ENCODE measurements at places on chromosomes 5 and 9.

DNA sequence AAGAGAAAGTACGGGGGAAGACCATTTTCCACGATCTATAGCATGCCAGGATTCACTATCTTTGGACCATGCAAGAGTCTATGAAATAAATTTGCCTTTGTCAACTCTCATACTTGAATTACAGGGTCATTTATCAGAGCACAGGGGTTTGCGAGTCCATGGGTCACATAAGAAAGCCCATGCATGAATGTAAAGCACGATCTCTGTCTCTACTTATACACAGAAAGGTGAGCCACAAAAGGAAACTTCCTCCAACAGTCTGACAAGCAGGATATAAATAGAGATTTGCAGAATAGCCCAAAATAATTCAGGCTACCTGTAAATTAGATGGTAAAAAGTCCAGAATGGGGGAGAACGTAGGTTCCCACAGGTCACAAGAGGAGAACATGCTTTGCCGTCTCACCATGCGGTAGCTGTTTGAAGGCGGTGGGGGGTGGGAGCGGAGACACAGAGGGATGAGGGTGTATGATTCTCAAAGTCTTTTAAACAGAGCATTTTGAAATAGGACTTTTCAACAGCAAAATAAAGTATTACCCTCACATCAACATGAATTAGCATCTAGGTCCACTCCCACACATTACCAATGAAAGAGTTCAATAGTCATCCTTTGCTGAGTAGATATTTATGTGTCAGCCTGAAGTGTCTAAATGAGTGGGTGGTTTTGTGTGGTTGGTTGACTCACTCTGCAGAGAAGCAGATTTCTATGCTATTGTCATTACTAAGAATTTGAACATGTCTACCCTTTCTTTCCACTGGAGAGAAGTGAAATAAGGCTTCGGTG is 279.7 kb downstream of the EBF1 start:
- no peak for DNase-seq

- DNase-seq: peak; percentile 95
Observed at GRCh38 chr9:131739959-131740648, at the start of gene RAPGEF1. Gene RAPGEF1 (minus strand): TSS chr9:131740076. CDS start chr9:131739830, 246 bp downstream.

- no peak for DNase-seq
Observed at GRCh38 chr5:96297867-96298266, 135.2 kb downstream of the PCSK1 start.

DNA sequence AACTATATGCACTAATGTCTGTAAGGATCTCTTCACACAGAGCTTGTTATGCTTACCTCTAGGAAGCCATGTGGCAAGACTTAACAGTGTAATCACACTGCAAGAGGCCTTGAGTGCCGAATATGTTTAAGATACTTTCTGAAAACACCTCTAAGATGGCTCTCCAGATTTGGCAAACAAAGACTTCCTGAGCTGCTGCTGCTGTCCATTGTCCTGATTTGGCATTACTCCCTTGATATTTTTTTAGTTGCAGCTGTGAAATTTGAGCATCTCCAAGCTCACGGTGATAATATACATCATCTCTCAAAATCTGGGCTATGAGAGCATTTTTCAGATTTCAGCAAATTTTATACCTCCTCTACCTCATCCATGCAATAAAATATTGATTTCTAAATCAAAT is 384.5 kb upstream of the CDH6 start:
- no peak for DNase-seq

DNA sequence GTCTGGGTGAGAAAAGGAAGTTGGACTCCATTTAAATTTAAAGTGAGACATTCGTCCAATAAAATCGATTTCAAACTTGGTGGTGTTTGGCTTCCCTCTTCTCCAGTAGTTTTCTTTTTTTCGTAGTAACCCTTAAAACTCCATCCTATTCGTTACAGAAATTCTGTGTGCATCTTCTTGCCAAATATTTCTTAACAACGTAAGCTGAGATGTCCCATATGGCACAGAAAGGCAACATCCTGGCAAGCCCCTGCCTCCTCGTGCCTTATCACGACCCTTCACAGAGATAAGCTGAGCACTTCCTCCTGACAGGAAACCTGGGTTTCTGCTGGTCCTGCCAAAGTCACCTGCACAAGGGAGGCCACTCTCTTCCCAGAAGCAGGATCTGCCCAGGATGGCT is 11.8 kb upstream of the ADAMTS2 start:
- no peak for DNase-seq

DNA sequence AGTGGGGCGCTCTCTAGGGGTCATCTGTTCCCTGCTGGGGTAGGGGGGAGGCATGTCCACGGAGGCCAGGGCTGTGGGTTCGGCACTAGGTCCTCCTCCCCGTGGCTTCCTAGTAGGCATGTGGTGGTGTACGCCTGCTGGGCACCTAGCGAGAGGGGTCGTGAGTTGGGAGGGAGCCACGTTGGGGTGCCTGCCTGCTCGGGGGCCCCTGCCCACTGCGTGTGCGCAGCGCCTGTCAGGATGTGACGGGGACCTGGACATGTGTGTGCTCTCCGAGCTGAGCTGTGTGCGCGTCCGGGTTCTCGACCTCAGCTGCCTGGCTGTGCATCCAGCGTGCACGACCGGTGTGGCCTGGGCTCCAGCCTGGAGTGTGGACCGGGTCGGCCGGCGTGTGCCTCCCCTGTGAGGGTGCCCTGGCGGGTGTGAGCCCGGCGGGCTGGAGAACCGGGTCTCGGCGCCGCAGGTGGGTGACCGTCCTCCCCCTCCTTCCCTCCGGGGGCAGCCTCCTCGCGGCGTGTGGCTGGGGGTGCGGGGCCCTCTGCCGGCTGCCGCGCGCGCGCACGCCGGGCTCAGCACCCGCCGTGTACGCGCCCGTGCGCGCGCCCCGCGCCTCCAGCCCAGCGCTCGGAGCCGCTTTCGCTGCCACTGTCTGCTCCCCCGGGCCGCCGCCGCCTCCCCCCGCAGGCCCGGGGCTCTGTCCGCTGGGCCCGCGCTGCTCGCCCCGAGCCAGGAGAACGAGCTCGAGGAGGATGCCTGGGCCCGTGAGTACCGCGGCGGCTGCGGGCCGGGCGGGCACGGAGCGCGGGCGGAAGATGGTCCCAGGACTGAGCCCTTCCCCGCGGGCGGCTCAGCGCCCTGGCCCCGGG is at the start of gene PRR7:
PRR7 (plus strand) TSS at position 615 of the 866 bp plus-strand sequence. CDS start 8,254 bp downstream, outside the sequence.
- DNase-seq: peak; percentile 90

DNA sequence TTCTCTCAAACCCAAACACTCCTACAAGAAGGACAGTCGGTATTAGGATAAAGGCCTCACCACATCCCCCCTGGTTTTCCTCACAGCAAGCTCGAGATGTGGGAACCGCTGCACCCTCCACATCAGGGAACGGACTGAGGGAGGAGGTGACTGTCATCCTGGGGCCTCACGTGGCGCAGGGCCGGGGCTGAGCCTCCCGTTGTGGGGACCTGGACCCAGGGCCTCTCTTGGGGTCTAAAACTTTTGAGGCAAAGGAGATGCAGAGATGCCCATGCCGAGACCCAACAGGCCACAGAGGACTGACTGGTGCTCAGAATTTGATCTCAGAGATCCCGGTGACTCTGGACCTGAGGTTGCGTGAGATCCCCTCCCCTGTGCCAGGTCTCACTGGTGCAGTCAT is 72.7 kb downstream of the MRPL36 start:
- DNase-seq: peak; percentile 59

DNA sequence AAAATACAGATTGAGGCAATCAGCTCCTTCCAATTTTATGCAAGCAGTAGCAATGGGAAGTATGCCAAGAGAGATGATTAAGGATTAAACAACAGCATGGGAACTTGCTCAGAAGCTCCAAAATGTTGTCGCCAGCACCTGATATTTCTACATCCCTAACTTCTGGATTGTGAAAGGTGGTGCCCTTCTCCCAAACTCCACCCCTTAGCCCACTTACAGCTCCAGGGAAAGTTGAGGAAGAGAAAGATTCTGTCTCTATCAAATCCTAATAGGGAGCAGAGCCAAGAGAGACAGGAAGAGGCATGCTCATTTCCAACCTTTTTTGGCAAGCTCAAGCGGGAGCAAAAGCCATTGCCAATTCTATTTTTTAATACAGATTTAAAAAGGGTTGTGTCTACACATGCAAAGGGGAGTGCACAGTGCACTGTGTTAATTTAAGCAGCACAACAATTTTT is 92.4 kb upstream of the NR3C1 start:
- no peak for DNase-seq

DNA sequence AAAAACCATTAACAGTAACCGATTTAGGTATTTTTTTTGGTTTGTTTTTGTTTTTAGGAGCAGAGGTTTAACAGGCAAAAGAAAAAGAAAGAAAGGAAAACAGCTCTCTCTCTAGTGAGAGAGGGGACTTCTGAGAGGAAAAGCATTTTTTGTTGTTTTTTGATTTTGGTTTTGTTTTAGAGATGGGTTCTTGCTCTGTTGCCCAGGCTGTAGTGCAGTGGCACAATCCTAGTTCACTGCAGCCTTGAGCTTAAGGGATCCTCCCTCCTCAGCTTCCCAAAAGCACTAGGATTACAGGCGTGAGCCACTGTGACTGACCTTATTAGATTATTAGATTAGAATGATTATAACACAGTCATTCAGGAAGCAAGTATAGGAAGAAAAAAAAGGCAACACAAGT is 10.1 kb downstream of the USP20 start:
- no peak for DNase-seq

- DNase-seq: no peak
Observed at GRCh38 chr9:125496313-125496834, 210.6 kb downstream of the MAPKAP1 start.

GRCh38 chr5:170971-171800 is 20.1 kb upstream of the LRRC14B start:
- DNase-seq: peak; percentile 57

DNA sequence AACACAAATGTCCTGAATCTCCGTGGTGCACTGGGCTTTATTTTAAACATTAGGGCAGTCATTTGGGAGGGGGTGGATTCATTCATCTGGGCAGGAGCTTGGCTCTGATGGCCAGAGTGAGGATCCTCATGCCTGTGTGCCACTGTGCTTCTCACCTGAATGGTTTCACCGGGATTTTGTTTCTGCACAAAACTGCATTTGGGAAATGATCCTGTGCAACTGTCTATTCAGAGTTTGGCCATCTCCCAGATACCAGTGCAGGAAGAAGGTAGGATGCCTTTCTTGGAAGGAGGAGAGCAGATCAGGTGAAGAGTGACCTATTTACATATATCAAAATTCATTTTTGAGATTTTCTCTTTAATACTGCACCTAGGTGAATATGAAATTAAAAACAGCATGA is 514.4 kb upstream of the SEMA6A start:
- DNase-seq: no peak

DNA sequence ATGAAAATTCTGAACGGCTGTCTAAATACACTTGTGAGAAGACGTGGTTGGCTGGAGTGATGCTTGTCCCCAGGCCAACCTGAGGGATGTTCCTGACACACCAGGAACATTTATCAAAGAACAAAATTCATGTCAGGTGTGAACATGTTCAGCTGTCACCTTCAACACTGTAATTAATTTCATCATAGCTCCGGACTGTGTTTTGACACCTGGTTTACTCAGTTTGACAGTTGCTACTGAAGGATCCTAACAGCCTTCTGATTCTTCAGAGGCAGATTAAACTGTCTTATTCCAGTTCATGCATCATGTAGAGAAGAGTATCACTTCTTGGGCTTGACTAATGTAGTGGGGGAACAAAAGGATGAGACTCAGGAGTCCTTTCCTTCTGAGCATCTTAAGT is 134.1 kb downstream of the NPR3 start:
- DNase-seq: no peak

DNA sequence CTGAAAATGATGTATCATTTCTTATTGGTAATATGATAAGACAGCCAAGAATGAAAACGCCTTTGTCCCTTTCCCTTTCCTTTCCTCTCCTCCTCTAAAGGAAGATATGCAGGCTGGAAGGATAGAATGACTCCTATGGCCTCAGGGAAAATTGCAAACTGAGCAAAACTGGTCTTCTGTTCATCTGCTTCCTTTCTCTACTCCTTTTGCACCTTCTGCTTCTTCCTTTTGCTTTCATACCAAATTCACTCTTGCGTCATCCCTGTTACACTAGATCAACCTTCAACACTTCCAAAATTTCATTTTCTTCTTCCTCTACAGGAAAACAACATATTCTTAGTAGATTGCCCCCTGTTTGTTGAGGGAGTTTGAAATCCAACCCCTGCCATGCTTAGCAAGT is 234.1 kb downstream of the ADAMTS6 start:
- DNase-seq: no peak

- DNase-seq: no peak
Observed at GRCh38 chr5:180350711-180351465, 2.2 kb downstream of the GFPT2 start.

DNA sequence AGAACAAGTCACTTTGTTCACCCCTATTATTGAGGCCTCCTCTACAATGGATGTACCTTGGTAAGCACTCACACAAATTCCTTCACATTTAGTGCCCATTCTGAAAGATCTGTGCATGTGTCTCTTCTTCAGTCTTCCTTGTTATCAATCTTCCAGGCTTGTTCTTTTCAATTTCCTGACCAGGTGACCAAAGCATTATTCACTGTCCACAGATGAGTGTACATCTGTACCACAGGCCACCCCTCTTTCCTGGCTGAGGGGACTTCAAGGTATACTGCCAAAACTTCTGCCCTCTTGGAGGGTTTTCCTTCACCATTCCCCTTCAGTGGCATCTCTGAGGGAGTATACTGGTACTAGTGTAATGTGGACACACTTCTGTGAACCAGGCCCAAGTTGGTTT is 25.5 kb upstream of the STOM start:
- DNase-seq: no peak

- DNase-seq: no peak
Observed at GRCh38 chr9:79300068-79300467, 271.7 kb upstream of the TLE4 start.

GRCh38 chr5:43581398-43581797 is 21.6 kb upstream of the NNT start:
- DNase-seq: no peak

GRCh38 chr9:89361816-89362646 is 43.7 kb downstream of the SECISBP2 start:
- no peak for DNase-seq

- no peak for DNase-seq
Observed at GRCh38 chr5:111961862-111962261, 204.9 kb upstream of the NREP start.

DNA sequence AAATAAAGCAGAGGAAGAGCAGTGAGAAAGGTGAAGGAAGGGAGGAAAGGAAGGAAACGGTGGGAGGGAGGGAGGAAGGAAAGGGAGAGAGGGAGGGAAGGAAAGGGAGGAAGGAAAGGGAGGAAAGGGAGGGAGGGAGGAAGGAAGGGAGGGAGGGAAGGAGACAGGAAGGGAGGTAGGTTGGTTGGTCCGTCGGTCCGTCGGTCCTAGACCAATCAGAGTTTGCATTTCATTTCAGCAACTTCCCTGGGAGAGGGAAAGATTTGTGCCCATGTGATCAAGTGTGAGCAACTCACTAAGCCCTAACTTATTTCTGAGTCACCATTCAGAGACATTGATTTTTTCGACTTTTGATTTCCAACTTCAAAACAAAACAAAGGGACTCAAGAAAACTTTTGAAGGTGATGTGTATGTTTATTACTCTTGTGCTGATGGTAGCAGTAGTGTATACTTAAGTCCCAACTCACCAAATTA is 18.8 kb downstream of the NANS start:
- no peak for DNase-seq

DNA sequence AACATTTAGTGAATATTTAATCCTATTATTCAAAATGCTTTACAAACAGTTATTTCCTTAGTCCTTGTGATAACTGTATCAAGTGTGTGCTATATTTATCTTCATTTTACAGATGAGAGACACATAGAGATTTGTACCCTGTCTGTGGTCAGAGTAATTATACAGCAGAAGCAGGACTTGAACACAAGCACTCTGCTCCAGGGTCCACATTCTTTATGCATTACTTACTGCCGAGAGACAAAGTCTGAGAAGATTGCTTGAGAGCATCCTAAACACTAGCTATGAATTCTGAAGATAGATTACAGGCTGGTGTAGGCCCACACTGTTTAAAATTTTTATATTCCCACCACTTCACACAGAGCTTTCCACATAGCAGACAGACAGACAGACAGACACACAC is 926.1 kb upstream of the DMAC1 start:
- no peak for DNase-seq

Measured in activated effector memory CD4-positive, alpha-beta T cell treated with anti-CD3 and anti-CD28 coated beads, Interleukin-2, amount 50 U/mL, for 16 hours (primary cell).